HT-29 (cell line): ENCODE measurements at places on chromosomes 11 and 22.

DNA sequence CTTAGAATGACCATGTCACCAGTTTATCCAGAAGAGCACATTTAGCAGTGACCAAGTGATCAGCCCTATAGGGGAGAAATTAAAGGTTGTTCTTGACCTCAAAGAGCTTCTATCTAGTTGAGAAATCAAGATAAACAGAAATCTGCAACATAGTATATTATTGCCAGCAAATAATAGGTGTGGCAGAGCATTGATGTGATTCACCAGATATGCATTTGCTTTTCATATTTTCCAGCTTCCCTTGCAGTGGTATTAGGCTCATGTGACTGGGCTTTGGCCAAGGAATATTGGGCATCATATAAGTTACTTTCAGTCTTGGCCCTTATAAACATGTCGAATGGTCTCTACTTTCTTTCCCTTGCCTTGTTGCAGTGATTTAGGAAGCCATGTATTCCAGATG lies 34.5 kb downstream of the COMMD9 start:
- DNase-seq, result no peak

GRCh38 chr22:44372611-44373010 lies 59.9 kb upstream of the SHISAL1 start:
- DNase-seq, result no peak

GRCh38 chr11:126140201-126140925 lies 71.1 kb downstream of the RPUSD4 start:
- no peak for DNase-seq

GRCh38 chr11:36693139-36693843 lies 95.3 kb upstream of the RAG2 start:
- no peak for DNase-seq

GRCh38 chr11:62592146-62592815 lies 958 bp upstream of the TUT1 start:
- DNase-seq, result no peak

DNA sequence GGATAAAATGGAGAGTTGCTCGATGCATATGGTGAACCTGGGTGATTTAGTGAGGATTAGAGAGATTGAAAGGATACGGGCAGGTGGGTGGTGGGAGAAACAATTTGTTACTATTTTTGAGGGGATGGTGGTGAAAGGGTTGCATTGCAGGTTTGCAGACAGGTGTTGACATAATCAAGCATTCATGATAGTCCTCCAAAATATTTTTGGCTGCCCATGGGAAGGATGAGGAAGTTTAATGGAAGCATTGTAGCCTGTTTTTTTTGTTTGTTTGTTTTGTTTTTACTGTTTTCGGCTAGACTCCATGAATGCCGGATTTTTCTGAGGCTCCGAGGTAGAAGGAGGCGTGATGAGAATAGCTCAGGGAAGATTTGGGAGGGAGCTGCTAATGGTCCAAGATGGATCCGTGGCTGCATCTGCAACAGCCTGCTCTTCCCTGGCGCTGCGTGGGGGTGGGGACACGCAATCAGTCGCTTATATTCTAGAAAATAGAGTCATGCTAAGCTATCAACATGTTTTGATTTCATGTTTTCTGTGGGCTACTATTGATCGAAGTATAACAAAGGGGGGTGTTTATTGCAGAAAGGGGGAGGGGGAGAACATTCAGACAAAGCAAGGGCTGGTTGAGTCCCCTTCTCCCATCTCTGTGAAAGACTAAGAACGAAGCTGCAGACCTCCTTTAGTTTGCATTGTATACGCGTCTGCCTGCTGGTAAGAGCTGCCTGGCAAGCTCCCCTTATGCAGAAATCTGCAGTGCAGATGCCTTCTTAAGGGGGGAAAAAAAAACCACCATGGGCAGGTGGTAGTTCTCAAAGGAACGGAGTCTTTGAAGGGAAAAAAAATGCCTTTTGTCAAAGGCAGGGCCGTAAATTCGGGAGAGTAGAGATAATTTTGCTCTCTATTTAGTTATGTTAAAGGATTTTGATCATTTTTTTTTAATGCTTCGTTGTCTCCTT lies 1.0 kb downstream of the RTN3 start:
- peak; percentile 75 for DNase-seq
